ENCODE measurements at places on chromosomes 7 and 10.

DNA sequence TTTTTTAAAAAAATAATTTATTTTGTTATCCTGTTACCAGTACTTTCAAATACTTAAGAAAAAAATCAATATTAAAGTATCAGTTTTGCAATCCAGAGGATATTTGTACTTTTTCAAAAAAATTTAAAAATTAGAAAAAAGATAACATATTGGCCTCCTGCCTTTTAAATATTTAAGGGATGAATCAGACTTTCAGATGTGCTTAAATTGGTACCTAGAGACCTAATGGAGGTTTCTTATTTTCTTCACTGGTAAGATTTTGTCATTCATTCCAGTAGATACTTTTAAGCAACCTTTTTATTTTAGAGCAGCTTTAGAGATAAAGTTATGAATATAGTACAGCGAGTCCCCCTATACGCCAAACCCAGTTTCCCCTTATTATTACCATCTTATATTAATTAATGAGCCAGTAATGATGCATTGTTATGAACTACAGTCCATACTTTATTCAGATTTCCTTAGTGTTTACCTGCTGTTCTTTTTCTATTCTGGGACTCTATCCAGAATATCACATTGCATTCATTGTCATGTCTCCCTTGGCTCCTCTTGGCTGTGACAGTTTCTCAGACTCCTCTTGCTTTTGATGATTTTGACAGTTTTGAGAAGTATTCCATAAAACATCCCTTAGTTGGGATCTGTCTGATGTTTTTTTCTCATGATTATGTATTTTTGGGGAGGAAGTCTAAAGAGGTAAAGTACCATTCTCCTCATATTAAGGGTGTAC, 34.2 kb downstream of the BICC1 start:
- no peak for DNase-seq

GRCh38 chr7:137642472-137642871, 204.3 kb downstream of the DGKI start:
- DNase-seq: peak; percentile 4

DNA sequence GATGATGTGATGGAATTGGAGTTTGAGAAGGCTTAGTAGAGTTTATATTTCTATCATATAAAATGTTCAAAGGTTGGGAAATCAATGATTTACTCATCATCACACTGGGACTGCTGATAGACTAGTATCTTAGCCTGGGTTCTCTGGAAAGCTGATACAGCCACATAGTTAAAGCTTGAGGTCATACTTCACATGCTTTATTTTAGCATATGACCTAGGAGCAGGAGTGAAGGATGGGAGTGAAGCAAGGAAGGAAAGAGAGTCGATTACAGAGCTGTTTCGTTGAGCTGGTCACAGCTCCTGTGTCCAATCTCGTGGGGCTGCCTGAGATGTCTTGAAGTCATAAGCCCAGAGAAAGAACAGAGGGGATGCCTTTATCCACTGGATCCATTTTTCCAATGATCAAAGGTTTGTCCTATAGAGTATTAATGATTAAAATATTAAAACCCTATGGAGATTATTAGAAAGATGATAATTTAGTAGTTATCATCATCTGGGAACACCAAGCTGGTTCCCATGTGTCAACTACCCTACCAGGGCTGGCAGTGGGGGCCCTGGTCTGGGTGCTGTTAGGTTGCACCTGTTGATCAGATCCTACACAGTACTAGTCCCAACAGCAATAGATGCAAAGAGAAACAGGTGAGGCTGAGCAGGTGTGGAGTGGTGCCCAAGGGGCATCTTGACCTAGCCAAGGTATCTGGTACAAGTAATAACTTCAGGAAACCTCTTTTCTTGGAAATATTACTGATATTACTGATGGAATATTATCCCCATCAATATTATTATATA, 77.8 kb downstream of the BAMBI start:
- peak; percentile 41 for DNase-seq

GRCh38 chr10:116138897-116139296, 134.1 kb downstream of the GFRA1 start:
- no peak for DNase-seq

- DNase-seq: no peak
Measured at GRCh38 chr7:135792866-135793265, 44.3 kb upstream of the FAM180A start.

DNA sequence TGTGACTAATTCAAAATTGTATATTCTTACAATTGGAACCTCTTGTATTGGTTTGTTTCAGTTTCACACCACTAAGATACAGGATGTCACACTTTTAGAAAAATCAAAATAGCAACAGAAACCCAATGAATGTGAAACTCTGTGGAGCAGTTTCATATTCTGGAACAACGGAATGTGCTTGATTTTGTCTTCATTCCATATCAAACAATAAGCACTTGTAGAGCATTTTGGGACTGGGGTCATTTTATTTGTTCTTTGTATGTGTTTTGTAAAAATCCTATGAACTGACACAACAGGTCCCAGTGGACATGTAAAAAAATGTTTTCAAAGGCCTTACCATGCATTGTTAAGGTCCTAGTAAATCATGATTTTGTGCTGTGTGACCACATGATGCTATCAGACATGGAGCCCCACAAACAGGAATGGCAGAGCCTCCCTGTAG, 123.1 kb downstream of the DKK1 start:
- no peak for DNase-seq

- DNase-seq: no peak
Measured at GRCh38 chr7:96174812-96175211, 147.1 kb downstream of the SLC25A13 start.

GRCh38 chr10:33353334-33353733, 18.9 kb upstream of the NRP1 start:
- no peak for DNase-seq

DNA sequence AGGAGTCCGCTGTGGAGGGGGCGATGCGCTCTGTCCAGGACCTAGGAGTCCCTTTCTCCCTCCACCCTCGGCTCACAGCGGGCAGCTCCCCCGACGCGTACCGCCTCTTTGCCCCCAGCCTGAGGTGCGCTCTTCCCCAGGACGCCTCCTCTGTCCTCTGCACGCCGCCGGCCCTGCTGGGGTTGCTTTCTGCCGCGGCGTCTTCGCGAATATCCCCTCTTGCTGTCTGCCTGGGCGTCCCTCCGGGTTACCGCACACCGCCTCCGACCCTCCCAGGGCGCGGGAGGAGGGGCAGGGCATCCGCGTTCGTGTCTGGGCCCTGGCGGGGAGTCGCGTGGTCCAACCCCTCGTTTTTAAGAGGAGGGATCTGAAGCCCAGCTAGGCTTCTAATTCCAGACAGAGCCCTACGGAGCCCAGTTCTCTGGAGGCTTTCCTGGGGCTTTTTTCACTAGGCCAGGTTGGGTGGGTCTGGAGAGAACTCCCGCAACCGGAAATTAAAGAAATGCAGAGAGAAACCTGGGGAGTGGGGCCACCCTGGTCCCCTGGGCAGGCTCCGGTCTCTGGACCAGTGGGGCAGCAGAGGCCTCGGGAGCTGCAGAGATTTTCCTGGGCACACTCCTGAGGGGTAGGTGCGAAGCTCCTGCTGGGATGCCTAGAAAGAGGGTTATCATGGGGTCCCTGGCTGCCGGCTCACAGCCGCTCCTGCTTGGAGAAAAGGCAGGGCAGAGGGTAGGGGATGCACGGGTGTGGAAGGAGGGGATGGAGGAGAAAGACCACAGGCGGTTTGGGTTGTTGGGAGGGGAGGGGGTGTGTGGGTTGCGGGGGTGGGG, 166.9 kb downstream of the UBE2H start:
- DNase-seq: no peak

DNA sequence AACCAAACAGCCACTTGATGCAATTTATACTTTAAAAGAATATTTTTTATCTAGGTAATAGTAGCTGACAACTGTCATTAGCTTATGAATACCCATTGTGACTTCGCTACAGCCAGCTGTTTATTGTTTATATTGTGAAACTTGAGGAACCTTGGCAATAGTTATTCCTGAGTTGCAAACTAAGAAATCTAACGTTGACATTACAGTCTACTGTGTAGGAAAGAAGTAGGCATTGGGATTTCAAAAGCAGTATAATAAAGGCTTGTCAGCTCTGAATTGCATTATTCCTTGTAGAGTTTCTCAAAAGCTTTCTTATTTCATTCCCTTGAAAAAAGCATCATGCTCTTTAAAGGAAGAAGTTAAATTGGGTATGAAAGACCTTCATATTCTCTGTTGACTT, 42.7 kb upstream of the OIT3 start:
- DNase-seq: no peak

- no peak for DNase-seq
Measured at GRCh38 chr7:27071622-27072390, 24.0 kb downstream of the HOXA1 start.

GRCh38 chr7:70317356-70317755, 719.1 kb downstream of the AUTS2 start:
- no peak for DNase-seq

DNA sequence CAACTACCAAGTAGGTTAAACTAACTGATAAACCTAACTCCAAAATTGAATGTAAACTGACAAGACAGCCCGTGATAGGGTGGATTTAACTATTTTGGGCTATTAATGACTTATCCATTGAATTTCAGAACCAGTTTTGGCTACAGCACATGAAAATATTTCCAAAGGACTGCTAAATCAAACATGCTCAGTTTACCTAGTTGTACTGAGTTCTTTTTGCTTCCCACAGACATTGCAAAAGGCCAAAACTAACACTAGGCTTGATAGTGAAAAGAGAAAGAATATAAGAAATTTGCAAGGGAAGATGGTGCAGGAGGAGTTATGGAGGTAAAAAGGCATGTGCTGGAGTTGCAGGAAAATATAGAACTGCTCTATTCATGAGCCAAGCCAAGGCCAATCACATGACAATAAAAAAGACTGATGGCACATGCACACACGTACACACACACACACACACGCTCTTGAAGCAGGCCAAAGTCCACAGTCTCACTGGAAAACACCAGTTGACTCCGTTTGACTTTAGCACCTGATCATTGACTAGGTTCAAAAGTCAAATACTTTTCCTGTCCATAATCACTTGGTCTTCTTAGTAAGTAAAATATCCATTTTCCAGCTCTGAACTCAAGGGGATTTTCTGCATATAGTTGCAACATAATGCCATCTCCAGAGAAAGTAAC, 76.0 kb upstream of the AGBL3 start:
- DNase-seq: no peak

GRCh38 chr7:44637788-44638594, 31.6 kb downstream of the OGDH start:
- peak; percentile 36 for DNase-seq

DNA sequence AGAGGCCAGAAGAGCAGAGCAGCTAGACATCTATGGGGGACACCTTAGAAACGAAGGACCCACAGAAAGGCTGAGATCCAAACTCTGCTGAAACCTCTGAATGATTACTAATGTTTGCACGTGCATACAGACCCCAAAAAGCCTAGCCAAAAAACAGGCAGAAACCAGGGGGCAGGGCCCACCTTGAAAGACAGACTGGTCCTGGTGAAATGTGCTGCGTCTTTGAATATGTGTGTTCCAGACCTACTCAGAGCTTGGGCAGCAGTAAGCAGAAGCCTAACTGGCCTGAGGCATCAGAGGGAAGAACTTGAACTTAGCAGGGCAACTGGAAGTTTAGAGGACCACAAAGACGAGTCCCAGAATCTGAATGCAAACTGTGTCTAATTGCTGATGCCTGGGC, 251.8 kb downstream of the TEX36 start:
- DNase-seq: no peak

- DNase-seq: no peak
Measured at GRCh38 chr10:26502986-26503385, 64.8 kb downstream of the APBB1IP start.

DNA sequence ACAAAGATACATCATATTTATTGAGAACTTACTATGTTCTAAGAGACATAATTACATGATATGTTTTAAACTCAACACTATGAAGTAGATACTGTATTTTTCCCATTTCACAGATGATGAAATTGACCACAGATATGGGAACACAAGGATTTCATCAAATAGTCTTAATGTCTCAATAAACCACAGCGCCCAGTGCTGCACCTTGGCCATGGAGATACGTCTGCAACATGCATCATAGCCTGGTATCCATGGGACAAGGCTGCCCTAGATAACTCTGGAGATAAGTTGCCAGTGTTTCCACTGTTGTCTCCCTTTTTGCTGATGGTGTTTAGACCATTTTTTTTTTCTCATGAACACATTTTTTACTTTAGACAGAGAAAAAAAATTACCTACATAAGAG, 97.5 kb downstream of the GNAT3 start:
- no peak for DNase-seq

- DNase-seq: no peak
Measured at GRCh38 chr10:60532696-60533468, 143.2 kb upstream of the ANK3 start.

DNA sequence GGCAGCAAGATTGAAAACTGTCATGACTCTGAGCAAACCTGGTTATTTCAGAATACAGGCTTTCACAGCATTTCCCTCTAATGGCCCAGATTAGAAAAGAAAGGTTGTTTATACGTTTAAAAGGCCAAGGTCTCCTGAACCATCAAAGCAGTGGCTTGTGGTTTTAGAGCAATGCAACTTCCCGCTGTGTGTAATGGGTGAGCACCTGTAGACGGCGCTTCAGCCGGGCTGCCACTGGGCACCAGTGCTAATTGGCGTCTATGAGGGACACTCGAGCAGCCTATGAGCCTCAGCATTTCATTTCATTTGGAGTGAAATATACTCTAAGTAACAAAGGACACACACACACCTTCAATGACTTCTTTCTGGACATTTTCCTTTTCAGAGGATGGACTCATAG, 671.0 kb upstream of the FZD8 start:
- DNase-seq: no peak

DNA sequence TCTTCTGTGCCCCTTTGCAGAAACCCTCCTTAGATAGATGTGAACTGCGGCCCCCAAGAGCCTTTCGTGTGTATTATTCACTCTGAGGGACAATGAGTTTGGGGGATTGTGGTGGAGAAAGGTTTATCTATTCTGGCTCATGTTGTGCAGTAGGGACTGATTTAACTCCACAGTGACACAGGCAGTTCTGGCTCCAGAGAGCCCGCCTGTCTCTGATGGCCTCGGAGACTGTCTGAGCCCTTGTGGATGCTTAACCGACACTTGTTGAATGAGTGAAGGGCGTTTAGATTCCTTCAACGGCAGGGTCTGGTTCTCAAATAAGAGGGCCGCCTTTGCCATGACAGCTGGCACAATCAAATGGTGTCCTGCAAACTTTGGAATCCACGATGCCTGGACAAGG, 5.8 kb downstream of the NPTX2 start:
- no peak for DNase-seq
